ENCODE measurements at places on chromosomes 7 and 10.
A peak's percentile ranks its signal among the peaks of the same experiment; 100 is the strongest.

- DNase-seq = no peak
Observed at GRCh38 chr10:132768346-132769248, 17.4 kb downstream of the NKX6-2 start.

DNA sequence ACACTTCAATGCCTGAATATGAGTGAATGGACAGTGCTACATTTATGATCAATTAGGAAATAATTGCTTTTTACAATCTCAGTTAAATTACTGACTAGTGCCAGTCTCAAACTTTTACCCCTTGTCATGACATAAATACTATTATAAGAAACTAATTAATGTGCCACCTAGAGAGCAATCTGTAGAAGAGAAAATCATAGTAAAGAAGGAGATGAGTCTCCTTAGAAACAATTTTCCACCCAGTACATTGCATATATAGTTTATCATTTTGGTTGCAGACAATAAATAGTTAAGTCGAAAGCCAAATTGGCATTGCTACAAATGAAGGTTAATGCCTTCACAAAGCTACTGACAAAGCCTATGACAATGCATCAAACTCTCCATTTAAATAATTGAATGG is 68.6 kb downstream of the SLC13A1 start:
- no peak for DNase-seq

DNA sequence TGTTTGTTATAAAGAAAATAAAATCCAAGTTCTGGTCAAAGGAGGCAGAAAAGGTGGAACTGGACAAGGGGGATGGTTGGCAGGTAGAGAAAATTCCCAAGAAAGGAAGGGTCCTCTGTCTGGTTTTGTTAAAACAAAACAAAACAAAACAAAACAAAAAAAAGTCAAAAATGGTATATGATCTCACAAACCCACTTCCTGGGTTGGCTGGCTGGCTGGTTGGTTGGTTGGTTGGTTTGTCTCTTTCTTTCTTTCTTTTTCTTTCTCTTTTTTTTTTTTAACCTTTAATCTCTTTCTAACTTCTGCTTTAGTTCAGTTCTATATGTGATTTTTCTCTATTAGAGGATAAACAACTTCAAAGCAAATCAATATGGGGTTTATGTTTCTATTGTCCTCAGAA is 41.1 kb upstream of the CPN1 start:
- no peak for DNase-seq

GRCh38 chr7:155807065-155807671 is 5.1 kb downstream of the SHH start:
- no peak for DNase-seq

- DNase-seq = no peak
Observed at GRCh38 chr7:106952658-106953231, 87.7 kb downstream of the PIK3CG start.

DNA sequence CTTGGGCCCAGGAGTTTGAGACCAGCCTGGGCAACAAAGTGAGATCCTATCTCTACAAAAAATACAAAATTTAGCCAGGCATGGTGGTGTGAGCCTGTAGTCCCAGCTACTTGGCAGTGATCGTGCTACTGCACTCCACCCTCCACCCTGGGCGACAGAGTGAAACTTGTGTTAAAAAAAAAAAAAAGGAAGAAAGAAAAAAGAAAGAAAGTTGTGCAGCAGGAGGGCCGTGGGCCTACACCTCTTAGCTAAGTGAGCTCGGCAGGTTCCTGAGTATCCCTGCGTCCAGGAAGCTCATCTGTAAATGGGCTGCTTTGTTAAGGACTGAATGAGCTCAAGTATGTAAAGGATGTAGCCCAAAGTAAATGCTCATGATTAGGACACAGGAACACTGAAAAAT is 155.0 kb downstream of the RNF216 start:
- no peak for DNase-seq

- no peak for DNase-seq
Observed at GRCh38 chr10:66350622-66351399, 575.0 kb upstream of the LRRTM3 start.

DNA sequence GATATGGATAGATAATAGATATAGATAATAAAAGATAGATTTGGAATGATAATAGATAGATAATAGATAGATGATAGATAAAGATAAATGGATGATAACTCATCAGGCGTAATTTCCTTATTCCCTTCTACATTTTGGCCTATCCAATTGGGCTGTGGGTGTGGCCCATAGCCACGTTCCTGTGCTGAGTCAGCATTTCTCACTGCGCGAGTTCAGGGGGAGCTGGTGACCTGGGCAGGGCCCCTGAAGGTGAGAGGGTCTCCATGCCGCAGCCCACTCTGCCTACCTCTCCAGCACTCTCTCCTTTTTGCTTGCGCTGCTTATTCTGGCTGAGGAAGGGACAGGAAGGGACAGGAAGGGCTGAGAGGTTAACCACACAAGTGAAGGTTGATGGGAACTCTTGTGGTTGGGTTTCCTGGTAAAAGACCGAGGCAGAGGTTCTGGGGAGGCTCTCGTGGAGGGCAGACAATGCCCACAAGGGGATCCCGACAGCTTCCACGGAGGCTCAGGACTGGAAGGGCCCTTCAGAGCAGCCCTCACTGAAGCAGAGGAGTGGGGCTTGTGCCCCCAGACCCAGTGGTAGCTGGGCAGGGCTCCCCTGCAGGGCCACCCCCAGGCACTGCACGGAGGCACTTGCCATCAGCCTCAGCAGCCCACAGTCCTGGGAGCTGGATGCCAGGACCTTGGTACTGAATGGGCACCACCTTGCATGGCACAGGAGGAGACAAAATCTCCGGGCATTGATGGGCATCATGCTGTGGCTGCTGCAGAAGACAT is 247.3 kb upstream of the PITRM1 start:
- no peak for DNase-seq

DNA sequence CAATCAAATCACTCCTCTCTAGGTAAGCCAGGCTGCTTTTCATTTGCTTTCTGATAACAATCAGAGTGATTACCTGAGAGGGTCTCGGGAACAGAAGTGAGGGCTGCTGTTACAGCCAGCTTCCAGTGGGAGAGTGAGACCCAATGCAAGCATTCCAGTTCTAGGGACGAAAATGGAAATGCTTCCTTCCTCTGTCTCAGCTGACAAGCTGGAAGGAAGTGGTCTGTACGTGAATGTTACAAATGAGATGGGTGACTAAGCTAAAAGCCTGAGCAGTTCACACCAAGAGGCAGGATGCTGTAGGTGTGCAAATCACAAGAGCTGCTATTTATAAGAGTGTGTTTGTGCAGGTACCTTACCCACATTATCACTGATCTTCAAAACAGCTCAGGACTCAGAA is 772.4 kb downstream of the GRID1 start:
- DNase-seq = no peak

DNA sequence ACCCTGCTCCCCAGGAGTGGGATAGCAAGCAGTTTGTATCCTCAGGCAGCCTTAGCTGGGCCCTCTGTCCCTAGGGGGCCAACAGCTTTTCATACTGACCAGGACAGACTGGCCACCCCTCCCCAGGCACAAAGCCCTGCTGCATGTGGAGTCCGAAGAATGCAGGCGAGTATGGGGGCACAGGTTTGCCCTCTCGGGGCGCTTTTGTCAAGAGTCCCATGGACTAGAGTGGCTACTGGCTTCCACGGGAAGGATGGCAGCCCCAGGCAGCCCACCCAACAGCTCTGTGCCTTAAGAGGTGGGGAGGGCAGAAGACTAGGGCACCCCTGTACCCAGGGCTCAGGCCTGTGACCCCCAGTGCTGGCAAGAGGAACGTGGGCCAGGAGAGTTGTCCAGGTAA is 10.7 kb downstream of the CXCL12 start:
- DNase-seq = no peak

DNA sequence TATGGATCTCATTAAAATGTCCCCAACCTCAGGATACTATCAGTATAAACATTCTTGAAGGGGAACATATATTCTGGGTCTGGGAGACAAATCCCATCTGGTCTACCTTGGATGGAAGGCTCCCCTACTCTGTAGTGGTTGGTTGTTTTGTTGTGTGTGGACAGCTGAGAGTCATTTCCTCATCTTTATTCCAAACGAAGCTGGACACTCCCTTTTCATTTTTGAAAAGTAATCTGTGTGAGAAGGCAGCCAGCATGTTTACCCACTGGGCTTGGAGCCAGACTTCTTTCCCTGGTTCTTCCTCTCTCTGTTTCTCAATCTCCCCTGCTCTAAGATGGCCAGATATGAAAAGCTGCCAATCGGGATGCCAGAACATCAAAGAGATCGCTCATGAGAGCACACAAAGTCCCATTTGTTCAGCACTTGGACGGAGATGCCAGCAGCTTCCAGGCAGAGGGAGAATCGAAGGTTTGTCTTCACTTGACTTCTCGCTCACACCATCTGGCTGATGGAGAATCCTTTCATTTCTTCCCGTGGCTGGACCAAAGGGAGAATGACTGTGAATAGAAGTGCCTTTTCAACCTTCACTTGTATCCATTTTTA is 108.1 kb upstream of the AGR3 start:
- no peak for DNase-seq

- DNase-seq = no peak
Observed at GRCh38 chr7:30240106-30240800, 44.1 kb upstream of the ZNRF2 start.

- peak; percentile 75 for DNase-seq
Observed at GRCh38 chr7:139645572-139646523, 122.4 kb downstream of the CLEC2L start.

GRCh38 chr10:69632516-69633199 is 2.6 kb downstream of the FAM241B start:
- DNase-seq = no peak

DNA sequence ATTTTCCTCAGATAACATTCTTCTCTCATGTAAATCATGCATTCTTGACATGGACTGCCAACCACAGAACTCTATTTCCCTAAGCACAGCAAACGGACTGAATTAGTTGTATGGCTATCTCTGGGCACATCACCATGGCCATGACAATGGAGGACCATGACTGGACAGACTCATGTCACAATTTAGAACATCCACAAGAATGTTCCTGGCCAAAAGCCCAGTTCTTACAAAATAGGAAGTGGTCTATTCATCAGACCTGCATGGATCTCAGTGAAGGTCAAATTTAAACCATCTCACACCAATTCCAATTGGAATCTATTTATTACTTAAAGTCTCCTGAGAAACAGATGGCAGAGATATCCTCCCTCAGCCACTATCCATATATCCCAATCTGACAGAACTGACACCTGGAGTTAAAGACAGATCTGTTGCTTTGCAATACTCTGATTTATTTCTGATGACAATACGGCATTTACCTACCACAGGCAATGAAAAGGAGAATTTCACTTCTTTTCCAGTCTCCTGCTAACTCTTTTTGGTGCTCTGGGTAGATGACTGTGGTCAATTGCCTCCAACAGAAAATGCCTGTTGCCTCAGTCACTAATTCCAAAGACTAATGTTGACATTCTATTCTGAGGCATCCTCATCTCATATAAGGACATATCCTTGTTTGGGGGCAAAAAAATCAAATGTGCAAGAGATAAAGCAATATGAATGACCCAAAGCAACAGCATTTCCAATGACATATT is 254.8 kb downstream of the HTR7 start:
- no peak for DNase-seq

- peak; percentile 6 for DNase-seq
Observed at GRCh38 chr10:5291501-5292195, 73.1 kb upstream of the UCN3 start.

GRCh38 chr7:15489383-15489782 is 72.4 kb downstream of the AGMO start:
- DNase-seq = no peak

DNA sequence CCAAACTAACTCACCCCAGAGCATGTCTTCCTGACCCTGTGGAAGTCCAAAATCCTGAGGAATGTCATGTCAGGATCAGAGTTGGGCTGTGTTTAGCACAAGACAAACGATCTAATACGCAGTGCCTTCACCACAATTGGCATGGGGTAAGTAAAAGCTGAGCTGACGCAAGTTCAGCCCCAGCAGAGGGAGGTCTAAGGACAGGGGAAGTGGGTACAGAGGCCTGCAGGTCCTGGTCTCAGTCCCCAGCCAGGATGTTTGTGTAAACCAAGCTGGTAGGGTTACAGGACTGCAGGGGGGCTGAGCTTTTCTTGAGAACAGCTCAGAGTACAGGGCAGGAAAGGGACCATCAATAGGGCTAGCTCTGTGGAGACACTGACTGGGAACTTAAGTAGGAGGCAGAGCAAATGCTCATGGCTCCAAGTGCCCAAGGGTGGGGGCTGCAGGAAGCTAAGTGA is 5.3 kb upstream of the KCNIP2 start:
- DNase-seq = no peak

DNA sequence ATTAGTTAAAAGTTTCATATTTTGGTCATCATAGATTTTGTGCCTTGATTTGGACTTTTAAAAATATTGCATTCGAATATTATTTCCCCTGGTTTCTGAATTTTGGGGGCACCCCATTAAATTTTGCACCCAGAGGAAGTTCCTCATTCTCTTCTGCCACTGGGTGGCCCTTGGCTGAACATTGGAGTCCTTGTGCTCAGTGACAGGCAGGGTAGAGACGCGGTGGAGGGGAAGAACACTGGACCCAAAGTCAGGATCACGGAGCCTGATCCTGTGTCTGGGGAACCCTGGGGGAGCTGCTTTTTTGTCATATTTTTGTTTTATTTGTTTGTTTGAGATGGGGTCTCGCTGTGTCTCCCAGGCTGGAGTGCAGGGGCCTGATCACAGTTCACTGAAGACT is 74.7 kb downstream of the MKI67 start:
- no peak for DNase-seq

DNA sequence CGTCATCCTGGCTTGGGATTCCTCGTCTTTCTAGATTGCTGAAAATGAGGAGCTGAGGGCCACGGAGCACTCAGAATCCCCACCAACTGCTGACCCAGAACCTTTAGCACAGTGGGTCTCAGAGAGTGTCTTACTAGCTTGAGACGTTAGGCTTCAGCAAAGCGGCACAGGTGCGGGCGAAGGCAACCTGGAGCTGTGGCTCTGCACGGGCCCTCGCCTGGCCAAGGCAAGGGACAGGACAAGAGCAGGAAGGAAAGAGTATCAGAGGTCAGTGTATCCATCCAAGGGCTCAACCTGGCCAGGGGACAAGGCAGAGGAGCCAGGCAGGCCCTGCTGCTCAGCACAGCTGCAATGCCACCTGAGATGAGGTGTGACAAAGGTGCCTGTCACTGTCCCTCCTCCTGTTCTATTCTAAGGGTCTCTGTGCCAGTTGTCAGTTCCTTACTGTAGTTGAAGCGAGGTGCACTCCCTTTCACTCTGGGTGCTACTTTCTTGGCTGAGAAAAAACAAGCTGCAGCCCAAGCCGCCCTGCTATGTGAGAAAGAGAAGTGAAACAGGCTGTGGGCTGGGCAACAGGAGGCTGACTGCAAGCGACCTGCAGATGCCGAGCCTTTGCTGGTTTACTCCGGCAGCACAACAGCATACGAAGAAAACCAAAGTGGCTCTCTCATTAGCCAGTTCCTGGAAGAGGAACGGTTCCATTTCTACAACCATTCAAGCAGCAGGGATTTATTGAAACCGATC is 33.3 kb upstream of the KDM7A start:
- DNase-seq = no peak

- DNase-seq = no peak
Observed at GRCh38 chr10:103499881-103500280, 6.4 kb downstream of the NEURL1 start.

DNA sequence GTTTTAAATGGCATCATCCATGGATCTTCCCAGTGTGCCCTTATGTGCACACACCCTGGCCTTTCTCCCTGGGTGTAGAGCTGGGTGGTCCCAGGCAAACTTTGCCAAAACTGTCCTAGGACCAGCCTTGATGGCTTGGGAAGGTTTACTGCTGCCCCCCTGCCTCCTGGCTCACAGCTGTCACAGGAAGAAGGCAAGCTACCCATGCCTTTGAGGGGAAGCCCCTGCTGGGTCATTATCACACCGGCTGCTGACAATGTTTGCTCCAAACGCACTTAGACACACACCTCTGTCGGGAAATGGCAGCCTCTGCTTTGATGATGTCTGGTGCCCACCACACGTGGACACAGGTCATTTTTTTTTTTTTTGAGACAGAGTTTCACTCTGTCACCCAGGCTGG is 25.2 kb upstream of the FIGNL1 start:
- DNase-seq = no peak

Measured in NCI-H524 (cell line).